Small intestine (tissue), 16 donors: ENCODE measurements at places on chromosomes 4 and X. TPM values are rescaled to one million over a fixed set of nuclear protein-coding genes. Genes with fewer than 3 reads are reported as not detected.

Gene LRCH2
- polyA plus RNA-seq, result 1.1 TPM

DNA sequence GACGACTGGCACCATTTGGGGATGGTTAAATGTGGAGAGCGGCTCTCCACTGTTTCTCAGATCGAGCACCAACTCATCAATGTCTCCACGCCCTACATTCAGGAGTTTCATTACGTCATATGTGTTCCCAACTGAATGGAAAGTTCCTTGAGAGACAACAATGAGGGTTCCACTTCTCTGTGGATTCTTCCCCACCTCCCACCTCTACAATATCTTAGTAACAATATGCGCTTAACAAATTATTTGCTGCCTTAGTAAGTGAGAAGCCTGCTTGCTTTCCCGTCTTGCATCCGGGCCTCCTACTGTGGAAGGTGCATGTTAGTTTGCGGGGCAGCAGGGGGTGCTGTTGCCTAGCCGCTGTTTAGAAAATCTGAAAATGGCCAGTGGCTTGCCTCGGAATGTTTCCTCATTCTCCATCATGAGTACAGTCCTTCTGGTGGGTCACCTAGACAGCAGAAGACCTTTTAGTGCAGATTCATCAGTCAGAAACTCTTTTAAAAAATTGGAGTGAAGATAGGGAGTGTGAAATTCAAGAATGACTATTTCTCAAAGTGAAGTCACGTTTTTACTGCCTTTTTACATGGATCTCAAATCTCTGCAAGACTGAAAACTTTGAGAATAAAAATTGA is 55.7 kb downstream of the PHOX2B start:
- peak; percentile 67 for DNase-seq

DNA sequence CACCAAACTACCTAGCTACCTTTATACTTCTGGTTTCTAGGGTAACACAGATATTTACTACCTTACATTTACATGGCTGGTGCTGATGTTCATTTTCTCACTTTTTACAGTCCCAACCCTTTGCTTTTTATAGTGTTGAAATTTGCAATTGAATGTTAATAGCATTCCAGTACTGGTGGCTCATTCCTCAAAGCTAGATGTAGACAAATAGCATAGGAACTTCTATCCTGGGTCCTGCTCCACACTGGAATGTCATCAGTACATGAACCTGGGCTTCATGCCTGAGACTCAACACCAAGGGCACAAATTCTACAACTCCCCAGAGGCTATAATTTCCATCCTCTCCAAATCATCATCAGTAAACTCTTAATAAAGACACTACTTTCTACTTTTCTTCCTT is 10.3 kb upstream of the TRMT2B start:
- no peak for DNase-seq

DNA sequence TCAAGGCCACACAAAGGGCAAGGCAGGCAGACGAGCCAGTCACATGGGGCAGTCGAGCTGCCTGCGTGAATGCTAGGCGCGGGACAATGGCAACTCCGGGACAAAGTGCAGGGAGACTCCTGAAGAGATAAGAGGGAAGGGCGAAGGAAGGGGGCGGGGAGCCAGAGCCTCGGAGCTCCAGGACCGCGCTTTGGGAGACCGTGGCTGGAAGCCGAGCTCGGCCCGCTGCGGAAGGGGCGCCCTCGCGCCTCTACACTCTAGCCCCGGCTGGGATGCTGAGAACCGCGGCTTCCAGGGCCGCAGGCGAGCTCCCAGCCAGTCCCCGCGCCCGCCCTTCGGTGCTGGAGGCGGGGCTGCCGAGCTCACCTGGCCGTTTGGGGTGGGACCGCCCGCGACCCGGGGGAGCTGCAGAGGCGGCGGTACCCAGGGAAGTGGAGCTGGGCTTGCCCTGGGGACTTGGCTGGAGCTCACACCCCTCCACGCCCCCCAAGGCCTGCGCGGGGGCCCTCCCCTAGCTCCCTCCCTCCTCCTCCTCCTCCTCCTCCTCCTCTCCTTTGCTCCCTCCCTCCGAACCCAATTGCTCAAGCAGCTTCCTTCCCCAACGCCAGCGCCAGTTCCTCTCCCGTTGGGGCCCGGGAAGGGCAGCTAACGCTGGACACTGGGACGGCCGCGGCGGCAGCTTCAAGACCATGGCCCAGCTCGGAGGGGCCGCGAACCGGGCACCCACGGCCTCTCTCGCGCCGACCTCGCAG is at the start of gene SOWAHD:
Gene SOWAHD, plus strand, starts transcription at position 610 of the 752 bp plus-strand sequence. Its CDS starts 80 bp downstream, at position 690.
- DNase-seq, result peak; percentile 89

GRCh38 chr4:148730766-148731165 is 288.6 kb upstream of the NR3C2 start:
- DNase-seq, result no peak

Gene SMARCA1
- polyA plus RNA-seq, result 1.9 TPM

Gene AMER1
- 1.4 TPM for polyA plus RNA-seq

GRCh38 chrX:96611619-96612362 is 72.9 kb upstream of the DIAPH2 start:
- DNase-seq, result no peak

- no peak for DNase-seq
These were observed 13.8 kb downstream of the GPC4 start for GRCh38 chrX:133401536-133401935.
